ENCODE measurements at places on chromosomes 6 and 20. TPM values are rescaled to one million over a fixed set of nuclear protein-coding genes. Genes with fewer than 3 reads are reported as not detected.

IPCEF1 gene
- 0.54 TPM for total RNA-seq

C6orf15 gene
- total RNA-seq: not detected

SLC17A2 gene
- total RNA-seq: not detected

AFG1L gene
- total RNA-seq: 3.3 TPM

OOEP gene
- not detected for total RNA-seq

GLP1R gene
- not detected for total RNA-seq

SLC22A1 gene
- not detected for total RNA-seq

C6orf118 gene
- total RNA-seq: not detected

OR2H1 gene
- total RNA-seq: not detected

CLIC5 gene
- total RNA-seq: not detected

ARMH2 gene
- total RNA-seq: not detected

TRMT11 gene
- 19.1 TPM for total RNA-seq

PGC gene
- total RNA-seq: not detected

TBC1D7 gene
- total RNA-seq: 31.9 TPM

HLA-DMB gene
- total RNA-seq: 4.6 TPM

HSPA12B gene
- total RNA-seq: 0.12 TPM

B3GAT2 gene
- not detected for total RNA-seq

RNF182 gene
- total RNA-seq: 3.5 TPM

CYP39A1 gene
- 23.3 TPM for total RNA-seq

SNPH gene
- total RNA-seq: 1.5 TPM

RAET1L gene
- total RNA-seq: not detected

IRF4 gene
- total RNA-seq: not detected

ULBP2 gene
- total RNA-seq: 11.6 TPM

RRAGD gene
- 28.8 TPM for total RNA-seq

E2F1 gene
- 17.0 TPM for total RNA-seq

SDC4 gene
- 88.4 TPM for total RNA-seq

FAM50B gene
- 3.2 TPM for total RNA-seq

NDUFAF4 gene
- 43.1 TPM for total RNA-seq

MOCS1 gene
- 8.3 TPM for total RNA-seq

AKAP12 gene
- 6.5 TPM for total RNA-seq

NPBWR2 gene
- not detected for total RNA-seq

ESR1 gene
- not detected for total RNA-seq

OR2H2 gene
- total RNA-seq: not detected

C6orf163 gene
- total RNA-seq: 0.12 TPM

FNDC11 gene
- not detected for total RNA-seq

MEA1 gene
- 154 TPM for total RNA-seq

GDAP1L1 gene
- total RNA-seq: not detected

TRIM38 gene
- 7.1 TPM for total RNA-seq

SRF gene
- total RNA-seq: 12.8 TPM

NCOA3 gene
- 12.3 TPM for total RNA-seq

KCNQ5 gene
- 2.1 TPM for total RNA-seq

SLC17A9 gene
- not detected for total RNA-seq

CNR1 gene
- 0.87 TPM for total RNA-seq

AVP gene
- total RNA-seq: not detected

WFDC10B gene
- total RNA-seq: not detected

ADNP gene
- 18.1 TPM for total RNA-seq

GMPR gene
- 11.5 TPM for total RNA-seq

B3GALT4 gene
- not detected for total RNA-seq

HUS1B gene
- 2.1 TPM for total RNA-seq

RIPOR3 gene
- total RNA-seq: 0.14 TPM

PMEPA1 gene
- 10.0 TPM for total RNA-seq

PPIL1 gene
- total RNA-seq: 76.8 TPM

UBE2J1 gene
- 19.0 TPM for total RNA-seq

NR2E1 gene
- total RNA-seq: 0.39 TPM

FKBP1C gene
- total RNA-seq: 0.14 TPM

SOX18 gene
- total RNA-seq: 0.19 TPM
